GM13976 (cell line): ENCODE measurements at places on chromosomes 2 and 18.

DNA sequence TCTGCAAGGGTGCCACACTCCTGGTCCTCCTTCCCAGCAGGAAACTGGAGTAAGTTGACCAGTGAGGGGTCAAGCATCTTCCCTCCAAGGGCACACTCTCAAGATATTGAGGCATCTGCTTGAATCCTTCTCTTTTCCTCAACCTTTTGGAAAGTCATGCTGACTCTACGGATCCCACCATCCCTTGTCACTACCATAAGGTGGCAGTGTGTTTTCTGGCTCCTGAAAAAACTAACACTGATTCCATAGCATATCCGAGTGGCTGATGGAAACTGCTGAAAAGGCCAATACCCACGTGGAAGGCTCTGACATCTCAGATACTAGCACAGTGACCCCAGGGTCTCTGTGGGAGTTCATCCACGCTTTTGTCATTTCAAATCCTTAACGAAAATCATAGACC is 37.1 kb downstream of the GPR45 start:
- no peak for DNase-seq

DNA sequence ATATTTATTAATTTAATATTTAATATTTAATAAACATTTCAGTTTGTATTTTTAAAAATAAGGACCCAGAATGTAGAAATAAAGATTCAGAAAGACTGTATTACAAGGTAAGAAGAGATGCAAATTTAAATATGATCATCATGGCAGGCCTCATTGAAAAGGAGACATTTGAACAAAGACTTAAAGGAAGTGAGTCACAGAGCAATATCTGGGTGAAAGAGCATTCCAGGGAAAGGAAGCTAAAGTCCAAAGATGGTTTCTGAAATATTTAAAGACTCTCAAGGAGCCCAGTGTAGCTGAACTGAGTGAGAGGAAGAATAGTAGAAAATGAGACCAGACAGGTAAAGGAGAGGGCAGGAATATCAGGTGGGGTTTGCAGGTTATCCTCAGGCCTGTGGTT is 5.9 kb downstream of the SCYGR4 start:
- DNase-seq = no peak

GRCh38 chr2:201135386-201135785 is 19.4 kb downstream of the CFLAR start:
- no peak for DNase-seq

GRCh38 chr2:207902821-207903220 is 122.5 kb downstream of the PLEKHM3 start:
- DNase-seq = no peak

DNA sequence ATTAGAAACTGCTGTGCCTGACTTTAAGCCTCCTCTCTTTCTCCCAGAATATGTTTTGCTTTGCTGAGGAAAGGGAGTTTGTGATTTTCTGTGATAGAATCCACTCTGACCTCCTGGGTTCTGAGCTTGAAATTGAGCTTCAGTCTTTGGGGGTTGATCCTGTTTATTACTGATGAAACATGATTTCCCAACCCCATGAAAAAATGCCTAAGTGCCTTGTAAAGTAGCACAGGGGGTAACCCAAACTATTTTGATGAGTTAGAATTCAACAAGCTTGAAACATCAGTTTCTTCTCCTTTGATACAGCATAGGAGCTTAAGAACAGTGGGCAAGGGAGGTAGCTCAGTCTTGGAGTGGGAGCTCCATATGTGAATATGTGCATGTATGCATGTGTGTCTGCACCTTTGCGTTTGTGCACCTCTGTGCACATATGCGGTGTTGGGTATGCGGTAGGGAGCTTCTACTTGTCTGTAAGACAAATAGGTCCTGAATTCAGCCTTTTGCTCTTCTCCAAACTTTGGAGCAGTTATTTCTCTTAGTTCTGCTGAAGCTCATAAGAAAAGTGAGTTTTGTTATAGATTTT is 364.6 kb downstream of the OSR1 start:
- DNase-seq = no peak
